Thyroid gland (tissue), 4 donors: ENCODE measurements at places on chromosomes 1 and 21.

GRCh38 chr1:101137144-101138126 lies 99.4 kb upstream of the S1PR1 start:
- H3K4me1 ChIP-seq: no peaks in the 10 kb centered on the region
- no peaks in the 10 kb centered on the region for H3K36me3 ChIP-seq
- H3K27me3 ChIP-seq: no peaks in the 10 kb centered on the region
- no peak overlapping the region for H3K27ac ChIP-seq
- no peak overlapping the region for H3K4me3 ChIP-seq
- no peak for DNase-seq

GRCh38 chr1:115873184-115873583 lies 32.3 kb upstream of the NHLH2 start:
- no peaks in the 10 kb centered on the region for H3K36me3 ChIP-seq
- no peaks in the 10 kb centered on the region for H3K4me1 ChIP-seq
- DNase-seq: peak; percentile 23
- H3K4me3 ChIP-seq: no peak overlapping the region

DNA sequence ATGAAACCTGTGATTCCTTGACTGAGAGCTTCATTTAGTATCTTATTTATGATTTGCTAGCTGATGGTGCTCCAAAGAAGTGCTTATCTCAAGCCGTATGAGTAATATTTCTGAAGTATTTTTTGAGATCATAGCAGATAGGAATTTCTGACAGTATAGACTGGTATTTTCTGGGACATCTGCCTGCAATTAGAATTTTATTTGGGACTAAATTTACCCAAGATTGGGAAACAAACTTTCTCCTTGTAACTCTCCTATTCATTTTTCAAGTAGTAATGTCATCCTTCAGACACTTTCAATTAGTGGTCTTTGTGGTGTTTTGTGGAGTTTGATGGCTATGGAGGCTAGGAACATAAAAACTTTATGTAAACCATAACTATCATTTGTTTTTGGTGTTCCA lies 597.2 kb upstream of the ZP4 start:
- no peak overlapping the region for H3K4me3 ChIP-seq
- no peak overlapping the region for H3K27ac ChIP-seq
- no peaks in the 10 kb centered on the region for H3K27me3 ChIP-seq
- no peak for DNase-seq
- no peaks in the 10 kb centered on the region for H3K4me1 ChIP-seq

DNA sequence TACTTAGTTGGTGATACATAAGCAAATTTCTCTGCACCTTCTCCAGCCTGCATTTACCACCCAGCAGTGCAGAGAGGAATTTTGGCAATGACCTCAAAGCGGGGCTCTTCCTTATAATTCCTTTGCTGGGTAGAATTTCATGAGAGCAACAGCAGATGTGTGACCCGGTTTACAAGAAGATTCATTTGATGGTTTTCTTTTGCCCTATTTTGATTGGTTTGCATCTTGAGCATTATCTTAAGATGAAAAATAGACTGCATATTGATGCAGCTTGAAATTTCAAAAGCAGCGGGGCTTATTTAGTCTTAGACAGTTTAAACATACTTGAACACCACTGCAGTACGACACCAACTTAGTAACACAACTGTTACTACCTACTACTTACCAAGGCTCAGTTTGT lies 378.9 kb downstream of the TTLL7 start:
- no peak overlapping the region for H3K27ac ChIP-seq
- H3K36me3 ChIP-seq: no peaks in the 10 kb centered on the region

DNA sequence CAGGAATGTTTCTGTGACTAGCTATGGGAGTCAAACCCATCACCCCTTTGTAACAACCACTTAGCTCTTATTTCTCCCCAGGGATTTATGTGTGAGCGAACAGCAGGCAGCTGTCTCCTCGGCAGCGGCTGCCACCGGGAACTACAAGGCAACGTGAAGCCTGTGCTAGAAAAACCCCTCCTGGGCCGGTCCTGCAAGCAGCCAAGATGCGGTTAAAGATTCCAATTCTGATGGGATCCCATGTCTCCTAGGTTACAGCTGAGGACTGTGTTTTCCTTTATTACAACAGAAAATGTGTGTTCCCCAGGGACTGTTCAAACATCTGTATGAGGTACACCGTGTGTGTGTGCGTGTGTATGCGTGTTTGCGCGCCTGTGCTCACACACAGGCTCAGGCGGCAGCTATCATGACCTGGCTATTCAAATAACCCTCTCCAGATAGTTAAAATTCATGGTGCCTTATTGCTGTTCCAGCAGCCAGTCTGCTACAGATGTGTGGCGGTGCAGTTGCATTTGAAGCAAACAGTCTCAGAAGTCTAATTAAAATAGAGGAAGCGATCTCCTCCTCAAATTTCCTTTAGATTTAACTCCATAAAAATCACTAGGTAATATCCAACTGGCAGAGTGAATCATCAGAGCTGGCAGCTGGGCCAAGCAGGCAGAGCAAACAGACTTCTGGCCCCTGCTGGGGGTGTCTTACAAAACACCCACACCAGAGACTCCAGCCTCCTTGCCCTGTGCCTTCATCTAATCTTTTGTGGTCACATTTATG lies 68.0 kb downstream of the LMX1A start:
- H3K4me3 ChIP-seq: no peak overlapping the region
- no peaks in the 10 kb centered on the region for H3K27me3 ChIP-seq
- no peak for DNase-seq
- H3K36me3 ChIP-seq: no peaks in the 10 kb centered on the region
- H3K27ac ChIP-seq: no peak overlapping the region

DNA sequence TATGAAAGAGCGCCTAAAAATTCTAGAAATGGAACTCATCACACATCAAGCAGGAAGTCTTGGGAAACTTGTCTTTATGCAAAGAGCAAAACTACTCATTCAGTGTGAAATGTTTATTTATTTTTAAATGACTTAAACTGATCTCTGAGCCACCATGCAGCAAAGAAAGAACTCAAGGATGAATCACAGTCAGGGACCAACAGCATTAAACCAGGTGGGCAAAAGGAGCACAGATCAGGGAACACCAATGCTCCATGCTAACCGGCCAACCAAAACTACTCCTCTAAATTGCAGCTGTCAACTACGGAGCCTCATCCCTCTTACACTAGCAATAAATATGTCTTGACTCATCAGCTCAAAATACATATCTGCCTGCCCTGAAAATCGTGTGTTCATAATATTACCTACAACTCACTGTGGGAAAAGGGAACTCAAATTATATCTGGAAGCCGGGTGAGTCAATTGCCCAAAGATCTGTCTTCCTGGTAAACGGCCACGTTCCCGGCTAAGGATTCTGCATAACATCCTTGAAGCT lies 129.2 kb downstream of the PTPN14 start:
- no peaks in the 10 kb centered on the region for H3K36me3 ChIP-seq
- peaks cover 10% of the 10 kb centered on the region for H3K4me1 ChIP-seq
- H3K27me3 ChIP-seq: no peaks in the 10 kb centered on the region
- no peak overlapping the region for H3K27ac ChIP-seq
- no peak for DNase-seq

DNA sequence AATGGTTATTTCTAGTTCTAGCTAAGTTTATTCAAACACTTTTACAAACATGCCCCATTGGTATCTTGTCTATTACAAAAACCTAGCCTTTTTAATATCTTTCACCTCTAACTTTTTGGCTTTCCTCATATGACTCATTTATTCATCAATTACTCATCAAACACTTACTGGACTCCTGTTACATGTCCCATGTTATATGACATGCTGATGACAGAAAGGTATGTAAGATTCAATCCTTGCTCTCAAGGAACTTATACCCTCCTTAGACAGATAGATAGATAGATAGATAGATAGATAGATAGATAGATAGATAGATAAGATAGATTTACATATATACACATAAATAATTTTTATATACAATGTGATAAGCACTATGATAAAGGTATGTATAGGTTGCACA lies 33.9 kb upstream of the INSL5 start:
- no peaks in the 10 kb centered on the region for H3K36me3 ChIP-seq
- H3K27me3 ChIP-seq: no peaks in the 10 kb centered on the region
- DNase-seq: no peak
- no peaks in the 10 kb centered on the region for H3K4me1 ChIP-seq
- H3K4me3 ChIP-seq: no peak overlapping the region

DNA sequence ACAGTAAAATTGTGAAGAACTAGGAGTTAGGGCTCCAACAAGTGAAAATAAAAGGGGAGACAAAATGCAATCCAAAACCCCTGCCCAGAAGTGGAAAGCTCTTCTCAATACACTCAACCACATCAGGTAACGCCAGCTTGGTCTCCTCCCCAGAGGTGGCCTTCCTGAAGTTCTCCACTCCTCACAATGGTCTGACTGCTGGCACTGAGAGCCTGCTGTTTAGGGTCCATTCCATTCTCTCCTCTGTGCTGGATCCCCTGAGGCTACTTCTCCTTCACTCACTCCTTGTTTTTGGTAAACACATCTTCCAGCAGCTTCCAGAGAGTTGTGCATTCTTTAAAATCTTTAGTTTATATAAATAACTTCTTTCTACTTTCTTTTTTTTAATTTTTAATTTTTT lies 189.5 kb downstream of the KCNT2 start:
- H3K4me1 ChIP-seq: no peaks in the 10 kb centered on the region
- H3K4me3 ChIP-seq: no peak overlapping the region
- H3K36me3 ChIP-seq: no peaks in the 10 kb centered on the region
- H3K27me3 ChIP-seq: no peaks in the 10 kb centered on the region
- no peak overlapping the region for H3K27ac ChIP-seq

GRCh38 chr1:3740042-3740441 lies 12.2 kb upstream of the CCDC27 start:
- no peak for DNase-seq
- H3K36me3 ChIP-seq: peaks cover 20% of the 10 kb centered on the region
- no peak overlapping the region for H3K4me3 ChIP-seq
- no peaks in the 10 kb centered on the region for H3K27me3 ChIP-seq

- no peaks in the 10 kb centered on the region for H3K36me3 ChIP-seq
- no peak for DNase-seq
- no peak overlapping the region for H3K4me3 ChIP-seq
- H3K27me3 ChIP-seq: no peaks in the 10 kb centered on the region
- H3K27ac ChIP-seq: no peak overlapping the region
These were observed 19.6 kb upstream of the DUSP10 start for GRCh38 chr1:221761354-221762002.

- no peak for DNase-seq
- no peak overlapping the region for H3K4me3 ChIP-seq
- H3K36me3 ChIP-seq: no peaks in the 10 kb centered on the region
- H3K4me1 ChIP-seq: peaks cover 17% of the 10 kb centered on the region
- no peaks in the 10 kb centered on the region for H3K27me3 ChIP-seq
These were observed 27.4 kb downstream of the DUSP10 start for GRCh38 chr1:221714227-221715152.

DNA sequence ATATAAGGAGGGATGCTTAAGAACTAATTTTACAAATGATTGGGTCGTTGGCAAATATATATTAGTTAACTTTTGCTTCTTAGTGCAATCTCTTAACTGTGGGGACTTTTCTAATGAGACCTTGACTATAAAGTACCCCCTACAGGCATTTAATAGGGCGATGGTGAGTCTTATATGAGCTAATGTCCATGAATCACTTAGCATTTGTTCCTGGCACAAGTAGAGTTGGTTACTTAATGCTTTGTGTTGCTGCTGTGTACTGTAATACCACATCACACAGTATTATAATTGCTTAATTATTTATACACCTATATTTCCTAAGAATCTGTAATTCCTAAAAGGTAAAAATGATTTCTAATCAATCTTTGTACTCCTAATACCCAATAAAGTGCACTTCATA lies 25.3 kb upstream of the TMCO1 start:
- no peak overlapping the region for H3K4me3 ChIP-seq
- H3K27me3 ChIP-seq: no peaks in the 10 kb centered on the region
- no peak for DNase-seq
- H3K4me1 ChIP-seq: no peaks in the 10 kb centered on the region

- H3K27me3 ChIP-seq: no peaks in the 10 kb centered on the region
- no peak overlapping the region for H3K4me3 ChIP-seq
- DNase-seq: no peak
- H3K4me1 ChIP-seq: no peaks in the 10 kb centered on the region
These were observed 80.6 kb downstream of the CENPF start for GRCh38 chr1:214683621-214684020.

DNA sequence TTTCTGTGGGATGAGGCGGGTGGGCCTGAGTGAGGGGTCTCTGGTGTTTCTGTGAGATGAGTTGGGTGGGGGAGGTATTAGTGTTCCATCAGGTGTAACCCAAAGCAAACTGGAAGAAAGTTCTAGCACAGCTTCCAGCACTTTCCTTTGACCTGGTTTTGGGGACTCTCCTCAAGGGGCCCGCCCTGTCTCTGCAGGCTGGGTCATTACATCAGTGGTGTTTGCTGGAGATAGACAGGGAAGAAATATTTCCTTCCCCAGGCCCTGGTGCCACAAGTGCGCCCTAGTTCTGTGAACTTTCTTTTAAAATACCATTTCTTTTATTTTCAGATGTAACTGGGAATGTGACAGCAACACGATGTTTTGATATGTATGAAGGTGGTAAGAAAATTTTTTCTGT lies 16.5 kb upstream of the MX2 start:
- H3K4me3 ChIP-seq: no peak overlapping the region
- no peaks in the 10 kb centered on the region for H3K27me3 ChIP-seq

DNA sequence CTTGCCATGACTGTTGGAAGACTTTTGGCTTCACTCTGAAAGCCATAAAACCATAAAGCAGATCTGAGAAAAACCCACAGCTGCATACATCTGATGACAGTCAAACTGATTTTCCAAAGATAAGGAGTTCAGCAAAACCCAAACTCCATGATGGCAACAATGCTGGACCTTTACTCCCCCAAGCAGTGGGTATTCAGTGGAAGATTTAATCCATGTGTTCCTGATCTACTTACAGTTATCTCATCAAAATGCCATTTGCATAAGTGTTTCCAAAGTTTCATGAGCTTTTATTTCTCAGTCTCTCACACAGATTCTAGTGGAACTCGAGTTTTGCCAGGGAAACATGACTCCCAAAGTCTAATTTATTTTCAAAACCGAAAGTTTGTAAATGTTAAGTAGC lies 184.9 kb downstream of the ZC3H11B start:
- DNase-seq: no peak
- H3K4me1 ChIP-seq: no peaks in the 10 kb centered on the region
- no peaks in the 10 kb centered on the region for H3K36me3 ChIP-seq
- H3K27ac ChIP-seq: no peak overlapping the region

DNA sequence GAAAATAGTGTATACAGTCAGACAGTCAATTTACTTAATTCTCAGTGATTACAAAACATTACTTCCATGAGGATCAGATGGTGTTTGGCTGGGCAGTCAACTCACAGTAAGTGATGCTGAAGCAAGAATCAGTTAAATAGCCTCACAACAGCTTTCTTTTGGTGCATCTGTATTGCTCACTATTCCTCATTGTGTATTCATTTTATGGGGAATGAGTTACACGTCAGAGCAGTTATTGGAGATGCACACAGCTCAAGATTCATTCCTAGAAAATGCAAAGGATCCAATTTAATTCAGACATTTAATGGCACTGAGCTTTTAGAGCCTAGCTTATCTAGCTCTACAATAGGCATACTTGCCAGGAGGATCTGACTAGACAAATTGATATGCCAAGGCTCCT lies 150.6 kb downstream of the HS2ST1 start:
- no peaks in the 10 kb centered on the region for H3K36me3 ChIP-seq
- DNase-seq: no peak
- H3K4me1 ChIP-seq: no peaks in the 10 kb centered on the region
- H3K27me3 ChIP-seq: no peaks in the 10 kb centered on the region
- H3K4me3 ChIP-seq: no peak overlapping the region
